ENCODE measurements at places on chromosomes 2 and 18.

DNA sequence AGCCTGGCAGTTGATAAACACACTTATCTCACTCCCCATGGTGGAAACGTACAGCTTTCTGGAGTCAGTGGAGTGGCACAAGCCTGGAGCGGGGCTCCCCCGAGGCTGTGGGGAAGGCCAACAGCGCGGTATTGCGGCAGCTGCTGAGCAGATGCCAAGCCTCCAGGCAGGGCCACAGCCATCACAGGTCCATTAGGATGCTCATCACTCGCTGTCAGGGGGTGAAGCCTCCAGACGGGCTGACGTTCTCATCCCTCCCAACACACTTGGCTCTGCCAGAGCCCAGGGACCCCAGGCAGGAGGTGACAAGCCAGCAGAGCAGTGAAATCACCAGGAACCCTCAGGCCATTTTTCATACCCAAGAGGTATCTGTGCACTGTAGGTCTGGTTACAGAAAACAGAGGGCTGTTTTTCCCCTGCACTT lies 529.2 kb upstream of the KLHL29 start:
- no peak for DNase-seq

GRCh38 chr18:58502628-58503027 lies 126.3 kb downstream of the ALPK2 start:
- no peak for DNase-seq

DNA sequence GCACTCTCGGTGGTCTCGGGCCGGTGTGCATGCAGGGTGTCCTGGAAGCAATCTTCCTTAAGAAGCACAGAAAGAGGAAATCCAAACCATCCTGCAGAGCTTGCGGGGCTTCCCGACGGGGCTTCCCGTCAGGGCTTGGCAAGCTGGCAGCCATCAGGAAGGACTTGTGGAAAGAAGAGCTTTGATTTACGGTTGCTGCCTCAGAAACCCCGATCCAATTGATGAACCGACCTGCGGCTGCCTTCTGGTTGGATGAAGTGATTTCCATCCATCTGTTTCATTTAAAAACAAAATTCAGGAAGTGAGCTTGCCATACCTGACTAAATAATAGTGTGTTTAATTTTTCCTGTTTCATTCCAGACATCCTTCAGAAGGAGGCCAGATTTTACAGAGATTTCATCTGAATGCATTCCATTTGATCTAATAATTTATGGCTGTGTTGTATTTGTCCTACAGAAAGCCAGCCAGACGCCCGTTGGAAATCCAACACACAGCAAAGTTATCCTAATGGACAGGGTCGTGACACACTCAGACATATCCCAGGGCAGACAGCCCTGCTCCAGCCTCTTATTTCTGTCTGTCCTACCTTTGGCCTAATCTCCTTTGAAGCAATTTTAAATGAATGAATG lies 141.3 kb downstream of the SEPTIN10 start:
- no peak for DNase-seq

GRCh38 chr2:1153920-1154319 lies 203.3 kb downstream of the SNTG2 start:
- no peak for DNase-seq

DNA sequence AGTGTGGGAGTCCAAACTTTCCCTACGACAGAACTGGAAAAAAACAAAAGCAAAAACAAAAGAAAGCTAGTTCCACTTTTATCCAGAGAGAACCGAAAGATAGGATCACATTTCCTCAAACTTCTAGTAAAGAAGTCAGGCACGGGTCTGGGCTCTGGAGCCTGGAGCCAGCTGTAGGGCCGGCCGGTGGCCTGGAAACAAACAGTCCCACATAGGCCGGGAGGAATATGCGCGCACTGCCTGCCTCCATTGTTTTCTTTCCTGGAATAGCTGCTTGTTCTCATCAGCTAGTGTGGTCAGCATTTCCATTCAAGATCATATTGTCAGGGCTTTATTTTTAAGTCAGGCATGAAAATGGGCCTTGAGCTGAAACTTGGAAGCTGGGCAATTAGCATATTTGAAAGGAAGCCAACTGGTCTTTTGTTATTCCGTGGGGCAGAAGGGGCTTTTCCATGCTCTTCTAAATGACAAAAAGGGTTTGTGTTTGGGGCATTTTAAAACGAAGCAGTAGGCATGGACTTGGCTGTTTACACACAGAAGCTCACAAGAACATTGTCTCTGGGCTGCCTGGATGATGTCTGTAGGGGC lies 58.7 kb upstream of the RFX8 start:
- no peak for DNase-seq

DNA sequence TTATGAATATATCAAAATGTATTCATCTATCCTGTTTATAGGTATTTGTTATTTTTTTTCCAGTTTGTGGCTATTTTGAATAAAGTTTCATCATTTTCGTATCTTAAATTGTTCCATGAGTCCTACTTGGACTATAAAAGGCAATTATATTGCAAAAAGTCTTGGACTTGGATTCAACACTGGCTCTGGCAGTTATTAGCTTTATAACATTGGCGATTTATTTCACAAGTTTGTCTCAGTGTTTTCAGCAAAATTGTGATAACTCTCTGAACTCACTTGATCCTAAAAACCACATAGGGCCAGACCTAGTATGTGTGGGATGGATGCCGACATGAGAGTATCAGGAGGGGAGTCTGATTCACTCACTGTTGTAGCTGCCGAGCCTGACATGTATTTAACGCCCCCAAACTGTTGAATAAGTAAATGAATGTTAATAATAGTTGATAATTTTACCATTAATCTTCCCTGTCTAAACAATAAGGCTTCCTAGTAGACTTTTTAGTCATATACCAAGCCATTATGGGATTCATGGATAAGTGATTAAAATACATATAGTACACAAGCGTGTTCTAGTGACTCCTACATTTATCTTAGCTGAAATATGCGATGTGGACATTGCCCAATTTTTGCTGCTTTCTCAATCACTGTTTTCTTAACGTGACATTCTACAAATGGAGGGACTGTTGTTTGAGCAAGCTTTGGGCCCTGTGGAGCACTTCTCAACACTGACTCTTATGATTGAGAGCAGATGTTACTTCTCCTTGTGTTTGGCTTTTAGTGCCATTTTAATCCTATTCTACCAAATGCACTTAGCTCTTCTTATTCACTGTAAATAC lies 907.6 kb downstream of the EPHA4 start:
- DNase-seq = no peak

- no peak for DNase-seq
These were observed 177.0 kb downstream of the CTIF start for GRCh38 chr18:48715711-48716361.

- no peak for DNase-seq
These were observed 555.6 kb downstream of the CCDC85A start for GRCh38 chr2:56739413-56739812.

DNA sequence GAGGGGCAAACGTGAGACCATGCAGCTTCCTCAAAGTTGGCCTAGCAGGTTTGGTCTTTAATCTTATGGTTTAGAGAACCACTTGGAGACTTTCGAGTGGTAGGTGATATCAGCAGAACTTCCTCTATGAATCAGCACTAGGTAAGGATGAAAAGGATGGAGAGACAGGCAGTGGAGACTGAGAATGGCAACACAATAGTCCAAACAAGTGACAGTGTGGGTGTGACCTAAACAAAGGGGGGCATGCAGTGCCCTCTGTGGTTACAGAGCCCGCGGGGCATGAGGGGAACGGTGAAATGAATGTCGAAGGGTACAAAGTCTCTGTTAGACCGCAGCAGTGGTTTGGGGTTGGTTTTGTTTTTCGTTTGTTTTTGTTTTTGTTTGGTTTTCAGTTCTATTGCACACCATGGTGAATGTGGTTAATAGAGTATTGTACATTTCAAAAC lies 143.9 kb downstream of the L3MBTL4 start:
- no peak for DNase-seq

- no peak for DNase-seq
These were observed 218.0 kb downstream of the LOXHD1 start for GRCh38 chr18:46439037-46439436.

GRCh38 chr2:206915121-206915520 lies 24.2 kb upstream of the CPO start:
- no peak for DNase-seq

GRCh38 chr2:8374782-8375181 lies 307.1 kb upstream of the ID2 start:
- DNase-seq = no peak

DNA sequence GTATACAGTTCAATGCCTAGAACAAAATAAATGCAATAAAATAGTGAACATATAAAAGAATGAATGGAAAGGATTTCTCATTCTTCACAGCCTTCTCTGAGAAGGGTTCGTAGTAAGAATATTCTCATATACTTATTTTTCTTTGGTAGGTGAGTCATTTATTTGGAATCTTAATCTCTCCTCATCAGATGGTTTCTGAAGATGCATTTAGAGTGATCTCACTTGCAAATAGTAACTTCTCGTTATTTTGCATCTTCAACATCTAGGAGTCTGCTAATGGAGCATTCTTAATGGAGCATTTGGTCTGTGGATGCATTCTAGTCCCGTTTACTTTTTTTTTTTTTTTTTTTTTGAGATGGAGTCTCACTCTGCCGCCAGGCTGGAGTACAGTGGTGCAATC lies 3.9 kb downstream of the UBXN4 start:
- DNase-seq = no peak

DNA sequence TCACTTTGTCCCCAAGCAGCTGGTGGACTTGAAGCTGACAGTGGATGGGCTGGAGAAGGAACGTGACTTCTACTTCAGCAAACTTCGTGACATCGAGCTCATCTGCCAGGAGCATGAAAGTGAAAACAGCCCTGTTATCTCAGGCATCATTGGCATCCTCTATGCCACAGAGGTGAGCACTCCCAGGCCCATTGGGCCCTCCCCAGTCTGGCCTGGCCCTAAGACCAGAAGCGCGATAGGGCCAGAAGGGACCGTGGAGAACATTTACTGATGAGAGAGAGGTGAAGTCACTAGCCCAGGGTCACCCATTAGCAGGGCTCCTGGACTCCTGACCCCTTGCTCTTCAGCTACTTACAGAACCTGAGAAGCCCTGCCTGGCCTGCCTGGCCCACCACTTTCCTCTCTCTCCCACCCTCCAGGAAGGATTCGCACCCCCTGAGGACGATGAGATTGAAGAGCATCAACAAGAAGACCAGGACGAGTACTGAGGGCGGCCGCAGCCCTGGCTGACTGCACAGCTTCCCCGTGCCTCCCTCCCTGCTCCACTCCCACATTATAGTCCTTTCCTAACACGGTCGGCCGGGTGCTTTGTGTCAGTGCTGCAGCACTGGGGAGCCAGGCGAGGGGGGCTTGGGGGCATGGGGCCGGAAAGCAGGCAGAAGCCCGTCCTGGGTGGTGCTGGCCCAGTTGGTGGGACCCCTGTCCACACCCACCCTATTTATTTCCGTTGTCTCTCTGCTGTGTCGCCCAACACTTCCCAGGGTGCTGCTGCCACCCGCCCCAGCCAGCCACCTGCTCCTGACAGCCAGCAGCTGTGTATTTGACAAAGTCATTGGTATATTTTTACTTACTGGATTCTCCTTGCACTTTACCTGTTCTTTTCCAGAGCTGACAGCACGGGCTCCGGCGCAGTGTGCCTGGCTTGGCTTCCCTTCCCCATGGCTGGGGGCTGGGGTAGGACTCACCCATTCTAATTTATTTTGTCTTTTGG lies 6.6 kb upstream of the TMEM214 start:
- no peak for DNase-seq

DNA sequence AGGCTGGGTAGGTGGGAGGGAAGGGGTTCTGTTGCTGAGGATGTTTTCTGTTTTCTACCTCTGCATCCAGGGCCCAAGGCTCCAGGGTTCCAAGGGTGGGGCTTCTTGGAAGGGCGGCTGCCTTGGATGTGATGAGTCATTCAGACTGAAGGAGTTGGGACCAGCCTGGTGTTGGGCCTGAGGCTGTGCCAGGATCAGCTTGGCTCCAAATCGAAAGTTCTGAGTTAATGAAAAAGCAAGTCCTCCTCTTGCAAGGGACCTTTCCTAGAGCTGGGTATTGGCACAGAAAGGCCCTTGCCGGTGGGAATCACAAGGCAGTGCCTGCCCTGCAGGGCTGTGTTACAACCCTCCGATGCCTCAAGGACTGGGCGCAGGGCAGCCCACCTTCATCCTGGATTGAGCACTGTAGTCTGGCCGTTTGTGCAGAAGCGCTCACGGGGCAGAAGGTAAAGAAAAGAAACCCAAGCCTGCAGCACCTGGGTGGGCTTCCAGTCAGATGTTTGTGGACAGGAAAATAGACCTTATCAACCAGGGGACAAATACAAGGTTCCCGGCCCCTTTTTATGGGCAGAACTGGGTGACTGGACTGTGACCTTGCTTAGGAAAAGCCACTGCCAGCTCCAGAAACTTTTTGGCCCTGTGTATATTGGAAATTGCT lies 52.5 kb upstream of the MCFD2 start:
- DNase-seq = no peak

DNA sequence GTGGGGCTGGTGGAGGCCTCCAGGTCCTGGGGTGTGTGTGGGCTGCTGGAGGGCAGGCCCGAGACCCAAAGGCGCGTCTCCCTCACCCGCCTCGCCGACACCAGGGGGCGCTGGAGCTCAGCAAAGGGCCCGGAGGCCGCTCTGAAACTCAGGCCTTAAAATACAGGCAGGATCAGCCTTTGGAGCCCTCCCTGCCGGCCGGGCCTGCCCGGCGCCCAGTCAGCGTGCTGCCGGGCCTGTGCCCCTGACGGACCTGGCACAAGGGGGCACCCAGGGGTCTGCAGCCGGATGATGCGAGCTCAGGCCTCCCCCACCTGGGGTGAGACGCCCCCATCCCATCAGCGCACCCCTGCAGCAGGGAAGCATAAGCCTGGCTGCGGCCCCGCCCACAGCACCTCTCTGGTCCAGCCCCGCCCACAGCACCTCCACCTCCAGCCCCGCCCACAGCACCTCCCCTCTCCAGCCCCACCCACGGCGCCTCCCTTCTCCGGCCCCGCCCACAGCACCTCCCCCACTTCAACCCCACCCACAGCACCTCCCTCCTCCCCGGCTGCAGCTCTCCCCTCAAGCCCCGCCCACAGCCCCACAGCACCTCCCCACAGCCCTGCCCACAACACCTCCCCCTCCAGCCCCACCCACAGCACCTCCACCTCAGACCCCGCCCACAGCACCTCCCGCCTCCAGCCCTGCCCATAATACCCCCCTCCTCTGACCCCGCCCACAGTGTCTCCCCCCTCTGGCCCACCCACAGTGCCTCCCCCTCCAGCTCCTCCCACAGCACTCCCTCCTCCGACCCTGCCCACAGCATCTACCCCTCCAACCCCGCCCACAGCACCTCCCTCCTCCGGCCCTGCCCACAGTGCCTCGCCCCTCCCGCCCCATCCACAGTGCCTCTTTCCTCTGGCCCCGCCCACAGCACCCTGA lies 92.8 kb upstream of the OTOS start:
- peak; percentile 71 for DNase-seq

DNA sequence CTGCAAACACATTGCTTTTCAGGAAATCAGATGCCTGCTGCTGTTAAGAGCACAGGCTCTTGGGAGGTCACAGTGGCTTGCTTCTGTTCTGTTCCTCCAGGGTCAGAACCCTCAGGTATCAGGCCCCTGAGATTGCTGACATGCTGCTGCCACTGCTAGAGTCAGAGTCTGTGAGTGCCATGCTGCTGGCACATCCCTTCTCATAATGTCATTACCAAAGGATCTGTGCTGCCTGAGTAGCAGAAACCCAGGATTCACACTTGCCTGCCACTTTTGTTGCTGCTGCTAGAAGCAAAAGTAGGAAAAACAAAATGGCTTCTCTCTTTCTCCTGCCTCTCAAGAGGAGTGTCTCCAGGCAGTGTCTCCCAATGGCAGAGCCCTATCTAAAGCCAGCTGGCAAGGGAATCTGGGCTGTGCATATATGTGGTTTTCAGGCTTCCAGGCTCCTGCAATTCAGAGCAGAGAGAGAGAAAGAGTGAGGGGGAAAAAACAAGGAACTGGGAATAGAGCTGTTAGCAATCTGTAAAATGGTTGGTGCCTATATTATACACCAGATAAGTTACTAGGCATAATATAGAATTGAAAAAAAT lies 180.3 kb downstream of the MYCN start:
- no peak for DNase-seq
